ENCODE measurements at places on chromosomes 4 and X.

GRCh38 chrX:98646351-98646750 lies 1762.6 kb downstream of the RPA4 start:
- DNase-seq = no peak

DNA sequence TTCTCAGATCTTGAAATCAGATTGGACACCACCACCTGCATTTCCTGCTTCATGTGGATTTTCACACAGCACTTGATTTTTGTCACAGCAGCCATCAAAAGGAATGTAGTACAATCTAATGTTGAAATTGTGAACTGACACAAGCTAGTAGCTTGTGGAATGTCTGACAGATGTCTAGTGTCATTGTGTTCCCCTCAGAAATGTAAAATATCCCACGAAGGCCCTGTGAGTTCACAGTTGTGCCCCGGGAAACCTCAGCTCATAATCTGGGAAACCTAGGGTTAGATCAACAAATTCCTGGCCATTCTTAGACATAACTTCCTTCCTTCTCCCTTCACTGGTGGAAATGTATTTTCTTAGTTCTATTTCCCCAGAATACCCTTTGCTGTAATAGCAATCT lies 205.7 kb downstream of the AR start:
- no peak for DNase-seq

DNA sequence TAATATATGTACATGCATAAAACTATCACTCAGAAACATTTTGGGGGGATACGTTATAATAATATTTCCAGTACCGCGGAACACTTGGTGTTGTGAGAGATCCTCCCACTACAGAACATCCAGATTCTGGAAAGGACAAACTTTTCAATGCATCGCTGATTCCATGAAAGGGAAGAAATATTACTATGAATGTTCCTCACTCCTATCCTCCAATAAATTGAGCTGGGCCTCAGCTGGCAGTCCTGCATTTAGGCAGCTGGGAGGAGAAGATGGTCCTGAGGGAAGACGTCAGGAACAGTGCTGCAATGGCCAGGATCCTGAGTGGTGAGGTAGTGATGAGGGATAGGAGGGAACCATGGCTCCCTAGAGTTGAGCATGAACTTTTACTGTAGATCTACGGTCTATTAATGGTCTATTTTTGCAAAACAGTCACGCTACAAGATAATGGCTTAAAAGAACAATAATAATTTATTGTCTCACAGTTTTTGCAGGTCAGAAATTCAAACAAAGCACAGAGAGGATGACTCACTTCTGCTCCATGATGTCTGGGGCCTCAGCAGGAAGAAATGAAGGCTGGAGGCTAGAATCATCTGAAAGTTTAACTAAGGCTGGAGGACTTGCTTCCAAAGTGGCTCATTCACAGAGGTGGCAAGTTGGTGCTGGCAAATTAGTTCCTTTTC lies 538.1 kb downstream of the STIM2 start:
- DNase-seq = no peak

GRCh38 chr4:71772592-71772991 lies 11.3 kb downstream of the GC start:
- no peak for DNase-seq

DNA sequence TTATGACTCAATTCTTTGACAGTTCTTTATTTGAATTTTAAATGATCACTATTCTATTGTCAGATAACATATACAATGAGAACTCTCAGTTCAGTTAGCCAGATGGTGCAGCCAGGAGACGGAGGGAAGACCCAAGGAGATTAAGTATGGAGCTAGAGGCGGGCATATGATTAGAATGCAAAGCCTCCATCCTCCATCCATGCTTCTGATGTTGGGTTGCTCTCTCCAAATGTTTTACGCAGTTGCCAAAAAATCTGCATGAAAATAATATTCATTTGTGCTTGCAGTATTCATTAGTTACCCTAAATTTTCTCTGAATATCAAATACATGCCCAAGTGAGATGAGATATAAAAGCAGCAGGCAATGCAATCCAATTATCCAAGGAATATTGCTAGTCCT lies 874.8 kb downstream of the C4orf33 start:
- no peak for DNase-seq

DNA sequence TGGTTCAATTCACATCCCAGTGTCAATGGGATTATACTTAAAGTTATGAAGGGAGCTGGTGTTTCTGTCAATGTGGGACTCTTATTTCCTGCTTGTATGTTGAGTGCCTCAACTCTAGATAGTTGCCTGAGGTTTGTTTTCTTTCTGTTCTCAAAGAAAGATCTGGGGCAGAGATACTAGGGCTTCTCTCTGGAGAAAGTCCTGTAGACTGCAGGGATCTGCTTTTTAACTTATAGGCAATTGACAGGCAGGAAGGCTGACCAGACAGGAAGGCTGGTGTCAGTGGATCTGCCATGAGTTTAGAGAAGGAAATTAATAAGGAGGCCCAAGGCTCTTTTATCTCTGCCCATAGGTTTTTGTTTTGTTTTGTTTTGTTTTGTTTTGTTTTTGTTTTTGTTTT lies 64.0 kb upstream of the PRKX start:
- no peak for DNase-seq

GRCh38 chr4:145481942-145482208 lies 222 bp downstream of the SMAD1 start:
- DNase-seq = no peak

GRCh38 chr4:96955691-96956090 lies 1115.8 kb downstream of the PDHA2 start:
- no peak for DNase-seq

DNA sequence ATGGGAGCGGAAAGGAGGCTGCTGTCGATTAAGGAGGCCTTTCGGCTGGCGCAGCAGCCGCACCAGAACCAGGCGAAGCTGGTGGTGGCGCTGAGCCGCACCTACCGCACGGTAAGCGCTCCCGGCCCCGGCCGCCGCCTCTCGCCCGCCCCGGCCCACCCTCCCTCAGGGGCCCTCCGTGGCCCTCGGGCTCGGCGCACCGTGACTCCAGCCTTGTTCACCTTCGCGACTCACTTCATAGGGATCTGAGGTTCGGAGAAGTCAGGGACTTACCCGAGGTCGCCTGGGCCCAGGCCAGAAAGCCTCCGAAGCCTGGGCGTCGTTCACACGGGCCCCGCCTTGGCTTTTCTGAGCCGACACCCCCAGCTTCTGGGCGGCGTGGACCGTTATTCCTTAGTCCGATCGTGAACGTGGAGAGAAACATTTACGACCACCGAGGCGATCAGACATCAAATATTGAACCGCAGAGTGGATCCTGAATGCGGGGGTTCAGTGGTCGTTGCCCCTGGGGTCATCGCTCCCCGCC lies 362 bp downstream of the NCAPG start:
- peak; percentile 1 for DNase-seq

DNA sequence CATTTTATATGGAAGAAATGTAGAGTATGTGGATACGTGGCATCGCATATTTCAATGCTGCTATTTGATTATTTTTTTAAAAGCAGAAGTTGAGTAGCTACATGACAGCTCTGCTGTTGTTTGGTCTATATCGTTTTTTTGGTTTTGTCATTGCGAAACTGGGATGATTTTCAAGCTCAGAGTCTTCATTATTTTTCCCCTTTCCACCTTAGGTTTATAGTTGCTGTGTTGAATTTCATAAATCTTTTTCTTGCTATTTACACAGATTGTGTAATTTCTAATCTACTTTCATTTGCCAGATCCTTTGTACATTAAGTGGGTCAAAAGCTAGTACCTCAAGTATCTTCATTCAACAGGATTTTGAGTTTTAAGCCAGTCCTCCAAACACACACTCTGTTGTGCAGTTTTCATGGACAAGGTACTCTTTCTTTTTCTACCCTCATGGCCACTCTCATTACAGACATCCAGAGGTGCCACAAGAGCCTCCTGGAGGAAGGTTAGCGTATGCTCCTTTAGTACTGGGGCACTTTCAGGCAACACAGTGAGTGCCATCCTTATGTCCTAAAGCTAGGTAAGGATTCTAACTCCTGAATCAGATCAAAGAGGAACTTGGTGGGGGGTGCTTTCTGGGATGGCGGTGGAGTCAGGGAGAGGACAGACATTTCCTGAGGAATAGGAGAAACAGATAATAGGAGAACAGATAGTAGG lies 123.2 kb downstream of the FHIP1A start:
- DNase-seq = no peak

GRCh38 chr4:100257567-100257966 lies 67.3 kb upstream of the DDIT4L start:
- DNase-seq = no peak

DNA sequence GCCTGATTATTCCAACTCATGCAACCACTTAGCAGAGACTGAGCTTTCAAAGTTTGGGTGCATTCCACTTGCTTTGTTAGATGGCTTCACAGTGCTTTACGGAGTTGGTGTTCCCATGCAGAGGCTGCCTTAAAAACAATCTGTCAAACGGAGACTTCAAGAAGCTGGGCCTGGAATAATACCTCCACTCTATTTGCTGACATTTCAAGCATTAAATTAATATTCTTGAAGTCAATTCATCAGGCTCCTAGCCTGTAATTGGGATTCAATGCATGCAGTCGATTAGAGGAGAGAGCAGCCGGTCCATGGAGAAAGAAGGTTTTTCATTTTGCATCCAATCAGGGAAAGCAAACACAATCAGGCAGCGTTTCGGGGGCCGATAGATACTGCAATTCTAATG lies 314.7 kb upstream of the PRKX start:
- DNase-seq = no peak

- DNase-seq = no peak
Measured at GRCh38 chrX:95953564-95953963, 731.1 kb upstream of the DIAPH2 start.

GRCh38 chr4:48813964-48814363 lies 16.9 kb upstream of the OCIAD1 start:
- DNase-seq = no peak

GRCh38 chrX:115588179-115588578 lies 27.2 kb downstream of the PLS3 start:
- DNase-seq = no peak

DNA sequence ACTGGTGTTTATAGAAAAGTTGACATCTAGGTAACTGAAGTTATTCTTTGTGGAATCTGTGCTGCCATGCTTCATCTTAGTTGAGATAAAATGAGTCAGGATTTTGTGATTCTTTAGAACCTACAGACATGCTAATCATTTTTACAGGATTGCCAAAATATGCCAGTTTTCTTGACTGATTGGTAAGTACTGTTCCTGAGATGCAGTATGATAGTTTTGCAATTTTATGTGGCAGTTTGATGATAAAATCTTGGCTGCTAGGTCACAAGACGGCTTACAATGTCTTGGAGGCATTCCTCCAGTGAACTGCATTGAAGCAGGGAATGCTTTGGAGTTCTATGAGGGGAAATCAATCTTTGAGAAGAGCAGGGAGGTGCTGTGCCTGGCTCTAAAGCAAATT lies 104.4 kb upstream of the ESX1 start:
- DNase-seq = no peak

DNA sequence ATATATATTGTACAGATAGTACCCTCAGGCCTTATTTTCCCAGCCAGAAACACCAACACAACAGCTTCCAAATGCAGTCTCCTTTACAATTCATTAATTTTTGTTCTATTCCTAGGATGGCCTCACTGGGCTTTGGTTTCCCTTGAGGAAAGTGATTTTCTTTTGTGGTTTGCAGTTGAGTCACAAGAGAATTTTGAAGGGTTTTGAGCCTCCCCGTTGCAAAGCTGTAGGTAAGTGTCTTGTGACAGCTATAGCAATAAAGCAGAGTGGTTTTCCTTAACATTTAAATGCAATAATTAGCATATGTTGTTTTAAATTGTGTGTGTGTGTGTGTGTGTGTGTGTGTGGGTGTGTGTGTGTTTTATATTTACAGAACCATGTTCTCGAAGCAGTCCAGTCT lies 54.1 kb upstream of the WDR17 start:
- DNase-seq = no peak

DNA sequence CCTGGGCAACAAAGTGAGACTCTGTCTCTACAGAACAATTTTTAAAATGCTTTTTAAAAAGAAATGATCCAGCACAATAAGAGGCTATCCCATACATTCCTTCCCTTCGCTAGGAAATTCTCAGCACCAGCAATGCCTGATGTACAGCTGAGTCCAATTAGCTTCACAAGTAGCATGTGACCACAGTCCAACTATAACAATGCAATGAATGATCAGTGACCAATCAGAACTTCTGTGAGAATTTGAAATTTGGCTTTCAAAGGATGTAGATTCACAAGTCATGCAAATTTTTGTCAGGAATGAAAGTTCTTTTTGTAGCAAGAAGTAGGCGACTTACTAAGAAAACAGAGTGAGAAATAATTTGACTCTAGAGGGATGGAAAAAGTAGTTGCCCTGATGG lies 278.5 kb upstream of the UGT8 start:
- DNase-seq = no peak

DNA sequence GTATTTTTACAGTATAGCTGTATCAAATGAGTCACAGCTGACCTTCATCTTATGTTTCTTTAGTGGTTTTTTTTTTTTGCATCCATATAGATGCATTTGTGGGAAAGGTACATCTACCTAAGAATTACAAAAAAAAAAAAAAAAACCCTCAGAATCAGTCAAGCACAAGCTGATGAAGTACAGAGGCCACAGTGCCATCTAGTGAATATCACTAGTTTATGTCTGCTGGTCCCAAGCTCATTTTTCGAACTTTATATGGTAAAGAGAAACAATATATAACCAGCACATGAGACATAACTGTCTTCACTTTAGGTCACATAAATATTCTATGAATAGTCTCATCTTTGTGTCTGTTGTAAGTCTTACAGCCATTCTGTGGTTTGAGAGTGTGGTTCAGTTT lies 220.1 kb downstream of the DLG3 start:
- no peak for DNase-seq

DNA sequence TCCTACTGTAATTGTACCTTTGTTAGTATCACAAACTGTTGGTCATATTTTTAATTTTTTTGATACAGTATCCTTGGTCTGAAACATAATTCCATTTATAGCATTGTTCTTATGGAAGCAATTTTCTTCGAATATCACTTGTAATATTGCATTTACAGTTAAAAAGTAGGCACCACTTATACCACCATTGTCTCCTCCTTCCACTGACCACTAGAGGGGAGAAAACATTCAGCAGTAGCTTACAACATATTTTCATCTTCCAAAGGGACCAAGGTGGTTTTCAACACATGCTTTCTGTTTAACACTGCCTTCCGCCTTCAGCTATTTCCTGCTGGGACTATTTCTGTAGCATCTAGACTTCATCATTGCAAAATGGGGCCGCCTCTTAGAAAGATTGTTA lies 146.2 kb downstream of the COL4A6 start:
- no peak for DNase-seq

GRCh38 chr4:165780735-165781134 lies 92.3 kb upstream of the TLL1 start:
- DNase-seq = no peak

- DNase-seq = no peak
Measured at GRCh38 chr4:17583276-17583675, 6.3 kb downstream of the LAP3 start.

DNA sequence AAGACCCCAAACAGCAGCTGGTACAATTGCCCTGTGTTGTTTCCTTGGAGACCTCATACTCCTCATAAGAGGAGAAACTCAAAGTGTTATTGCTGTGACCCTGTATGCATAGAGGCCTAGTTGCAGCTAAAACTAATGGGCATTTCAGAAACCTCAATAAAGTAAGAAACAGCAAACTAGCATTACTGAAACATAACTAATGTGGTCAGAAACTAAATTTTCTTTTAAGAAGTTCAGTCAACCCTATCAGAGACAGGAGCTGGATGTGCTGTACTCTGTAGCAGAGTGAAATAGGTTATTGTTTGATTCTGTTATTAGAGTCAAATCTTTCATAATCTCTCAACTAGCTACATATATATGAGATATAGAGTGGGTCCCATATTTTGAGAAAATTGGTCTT lies 257.5 kb upstream of the IRS4 start:
- DNase-seq = no peak
